ENCODE measurements at places on chromosomes 7 and 10.
A peak's percentile ranks its signal among the peaks of the same experiment; 100 is the strongest.

GRCh38 chr10:116849248-116850057, at the start of gene ENO4:
ENO4 (plus strand) TSS chr10:116849499; CDS start chr10:116849567, 68 bp downstream.
- DNase-seq, result peak; percentile 63

- no peak for DNase-seq
Measured at GRCh38 chr10:48748573-48748972, 63.9 kb downstream of the WDFY4 start.

GRCh38 chr10:86522510-86522855, 891 bp upstream of the WAPL start:
- no peak for DNase-seq

GRCh38 chr7:31100445-31100844, 48.3 kb downstream of the ADCYAP1R1 start:
- no peak for DNase-seq

GRCh38 chr10:124124123-124124768, 30.8 kb upstream of the CHST15 start:
- DNase-seq, result no peak

- no peak for DNase-seq
Measured at GRCh38 chr7:111933609-111934008, 272.6 kb downstream of the DOCK4 start.
